Large intestine (tissue), 12 donors: ENCODE measurements at places on chromosomes 7 and 10.

DNA sequence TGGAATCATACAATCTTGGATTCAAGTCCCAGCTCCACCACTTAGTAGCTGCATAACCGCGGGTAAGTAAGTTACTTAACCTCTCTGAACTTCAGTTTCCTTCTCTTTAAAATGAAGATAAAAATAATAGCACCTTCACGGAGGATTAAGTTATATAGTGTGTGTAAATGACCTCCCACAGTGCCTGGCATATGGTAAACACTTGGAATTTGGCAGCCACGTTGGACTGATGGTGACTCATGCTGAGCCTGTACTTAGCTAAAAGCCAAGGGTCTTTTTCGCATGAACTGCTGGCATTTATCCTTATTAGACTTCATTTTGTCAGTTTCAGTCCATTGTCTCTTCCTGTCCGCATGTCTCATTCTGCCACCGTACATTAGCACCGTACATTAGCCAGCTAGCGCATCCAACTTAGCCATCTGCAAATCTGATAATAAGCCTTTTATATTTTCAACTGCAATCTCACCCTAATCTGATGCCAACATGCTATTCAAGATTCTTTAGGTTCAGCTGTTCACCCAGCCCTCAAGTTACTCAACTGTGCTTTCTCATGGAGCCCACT lies 11.2 kb downstream of the SLC13A4 start:
- no peak for DNase-seq

DNA sequence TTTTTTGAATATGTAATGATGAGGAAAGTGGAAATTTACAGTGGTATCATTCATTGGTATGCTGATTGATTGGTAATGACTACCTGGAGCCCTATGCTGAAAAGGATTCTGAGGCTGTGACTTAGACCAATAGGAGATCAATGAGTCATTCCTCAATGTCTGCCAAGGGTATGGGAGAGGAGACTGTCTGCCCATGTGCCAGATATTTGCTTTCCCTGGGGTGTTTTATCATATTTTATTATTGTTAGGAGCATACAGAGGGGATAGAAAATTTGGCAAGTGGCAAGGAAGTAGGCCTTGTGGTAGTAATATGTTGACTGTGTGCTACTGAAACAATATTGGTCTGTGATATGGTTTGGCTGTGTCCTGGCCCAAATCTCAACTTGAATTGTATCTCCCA lies 54.8 kb downstream of the ASAH2B start:
- DNase-seq, result no peak

DNA sequence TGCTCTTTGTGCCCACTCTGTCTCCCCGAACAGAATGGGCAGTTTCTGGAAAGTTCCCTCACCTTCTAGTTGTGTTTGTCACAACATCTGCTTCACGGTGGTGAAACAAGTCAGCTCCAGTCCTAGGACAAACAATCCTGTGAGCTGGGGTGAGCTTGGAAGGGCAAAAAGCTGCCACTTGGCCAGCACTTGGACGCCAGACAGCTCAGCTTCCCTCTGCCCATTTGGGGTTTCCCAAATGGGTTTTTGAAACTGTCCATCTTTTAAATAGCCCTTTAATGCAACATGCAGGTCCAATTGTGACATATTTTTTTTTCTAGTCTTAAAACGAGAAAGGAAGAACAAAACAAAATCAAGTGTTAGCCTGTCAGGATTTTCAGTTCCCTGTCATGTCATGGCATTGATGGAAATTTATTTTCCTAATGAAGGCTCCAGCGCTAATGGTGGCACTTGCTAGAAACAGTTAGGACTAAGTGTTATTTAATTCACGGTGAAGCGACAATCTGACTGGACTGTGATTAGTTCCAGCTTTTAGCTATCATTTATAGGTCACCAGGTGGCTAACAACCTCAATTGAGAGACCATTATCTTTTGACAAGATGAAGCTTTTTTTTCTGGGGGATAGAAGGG lies 181.7 kb downstream of the MYOF start:
- DNase-seq, result no peak

- DNase-seq, result no peak
These were observed 97.7 kb upstream of the RPA3 start for GRCh38 chr7:7816084-7816483.

DNA sequence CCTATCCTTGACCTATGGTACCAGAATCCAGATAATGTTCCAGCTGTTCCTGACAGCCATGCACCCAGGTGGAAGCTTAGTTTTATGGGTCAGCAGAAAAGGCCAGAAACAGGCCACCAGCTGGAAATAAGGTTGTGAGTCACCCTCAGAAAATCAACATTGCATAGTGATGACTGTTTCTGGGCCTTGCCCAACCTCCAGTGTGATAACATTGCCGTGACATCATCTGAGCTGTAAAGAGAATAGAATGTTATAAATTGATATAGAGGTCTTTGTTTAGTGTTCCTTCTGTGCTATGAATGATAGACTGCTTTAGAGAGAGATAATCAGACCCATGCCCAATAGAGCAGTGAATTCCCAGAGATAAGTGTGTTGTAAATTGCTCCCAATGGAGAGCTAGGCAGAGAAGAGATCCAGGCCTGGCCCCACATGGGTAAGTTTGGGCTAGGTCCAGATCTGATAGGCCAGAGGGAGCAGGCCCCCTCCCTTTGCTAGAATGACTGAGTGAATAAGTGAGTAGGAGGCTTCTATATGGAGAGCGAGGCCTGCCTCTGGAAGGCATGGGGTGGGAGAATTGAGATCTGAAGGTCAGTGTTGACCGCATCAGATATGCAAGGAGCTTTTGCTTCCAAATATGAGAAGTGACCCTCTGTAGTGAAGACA lies 14.2 kb upstream of the HPS1 start:
- peak; percentile 96 for DNase-seq

GRCh38 chr10:17216217-17216900 lies 11.7 kb upstream of the VIM start:
- DNase-seq, result peak; percentile 35

- DNase-seq, result no peak
These were observed 104.5 kb downstream of the CCSER2 start for GRCh38 chr10:84432891-84433290.

DNA sequence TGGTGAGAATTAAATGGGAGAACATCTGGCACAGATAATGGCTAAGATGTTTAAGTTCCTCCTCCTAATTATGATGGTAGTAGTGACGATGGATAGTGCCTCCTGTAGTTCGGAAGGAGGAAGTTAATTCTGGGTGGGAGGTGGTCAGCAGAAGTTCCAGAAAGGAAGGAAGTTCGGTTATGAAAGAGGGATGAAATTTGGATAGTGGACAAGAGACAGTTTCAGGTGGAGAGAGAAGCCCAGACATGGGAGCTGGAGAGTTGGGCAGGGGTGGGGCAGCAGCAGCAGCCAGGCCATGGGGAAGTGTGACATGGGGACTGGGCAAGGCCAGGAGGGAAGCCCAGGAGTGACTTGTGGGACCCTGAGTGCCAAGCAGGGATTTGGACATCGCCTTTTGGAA lies 99.5 kb downstream of the CCNY start:
- DNase-seq, result no peak

GRCh38 chr10:132282667-132283603 lies 24.8 kb downstream of the STK32C start:
- DNase-seq, result peak; percentile 54
